Substantia nigra (tissue), 51 donors: ENCODE measurements at places on chromosomes 7 and 10.

- DNase-seq: no peak
These were observed 38.4 kb downstream of the SLC39A12 start for GRCh38 chr10:17989908-17990767.

DNA sequence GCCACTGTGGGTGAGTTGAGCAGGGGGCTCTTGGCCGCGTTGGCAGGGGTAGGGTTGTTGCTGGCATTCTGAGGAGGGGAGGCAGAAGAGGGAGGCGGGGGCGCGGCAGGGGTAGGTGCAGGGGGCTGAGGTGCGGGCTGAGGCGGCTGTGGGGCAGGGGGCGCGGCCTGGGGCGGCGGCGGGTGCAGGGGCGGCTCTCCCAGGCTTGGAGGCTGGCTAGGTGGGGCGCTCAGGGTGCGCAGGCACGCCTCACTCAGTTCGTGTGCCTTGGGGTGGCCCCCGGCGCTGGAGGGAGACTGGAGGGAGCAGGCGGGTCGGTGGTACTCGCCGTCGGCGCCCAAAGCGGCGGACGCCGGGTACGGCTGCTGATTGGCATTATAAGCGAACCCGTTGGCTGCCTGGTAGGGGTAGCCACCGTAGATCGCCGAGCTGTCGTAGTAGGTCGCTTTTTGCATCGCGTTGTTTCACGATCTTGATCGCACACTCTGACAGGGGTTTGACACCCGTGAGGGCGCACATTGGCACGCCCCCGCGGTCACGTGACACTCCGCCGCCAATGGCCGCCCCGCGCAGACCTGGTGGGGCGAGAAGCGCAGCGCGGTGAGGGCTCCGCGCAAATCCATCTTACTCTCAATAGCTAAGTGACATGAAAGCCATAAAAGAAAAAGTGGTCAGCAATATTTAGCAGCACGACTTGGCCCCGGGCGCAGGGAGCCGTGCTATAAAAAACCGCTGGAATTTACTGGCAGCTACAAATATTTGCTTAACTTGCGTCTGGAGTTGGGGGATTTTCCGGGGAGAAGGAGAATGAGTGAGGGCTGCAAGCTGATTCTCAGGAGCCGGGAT is 7.9 kb upstream of the HOXA2 start:
- no peak for DNase-seq

- DNase-seq: no peak
These were observed 101.1 kb downstream of the TPST1 start for GRCh38 chr7:66306243-66306642.

DNA sequence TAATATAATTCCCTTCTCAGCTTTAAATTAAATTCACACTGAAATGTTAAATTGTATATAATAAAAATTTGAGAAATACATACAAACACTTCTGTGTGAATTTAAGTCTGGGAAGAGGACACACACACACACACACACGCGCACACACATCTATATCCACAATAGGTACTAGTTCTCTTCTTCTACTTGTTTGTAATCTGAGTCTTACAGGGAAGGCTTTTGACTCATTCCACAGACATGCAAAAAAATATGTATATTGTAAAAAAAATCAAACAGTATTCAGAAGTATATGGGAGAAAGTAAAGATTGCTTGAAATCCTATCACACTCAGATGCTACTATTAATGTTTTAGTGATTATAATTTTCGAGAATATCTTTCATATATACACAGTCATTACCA is 276.2 kb downstream of the MDFIC start:
- DNase-seq: no peak

DNA sequence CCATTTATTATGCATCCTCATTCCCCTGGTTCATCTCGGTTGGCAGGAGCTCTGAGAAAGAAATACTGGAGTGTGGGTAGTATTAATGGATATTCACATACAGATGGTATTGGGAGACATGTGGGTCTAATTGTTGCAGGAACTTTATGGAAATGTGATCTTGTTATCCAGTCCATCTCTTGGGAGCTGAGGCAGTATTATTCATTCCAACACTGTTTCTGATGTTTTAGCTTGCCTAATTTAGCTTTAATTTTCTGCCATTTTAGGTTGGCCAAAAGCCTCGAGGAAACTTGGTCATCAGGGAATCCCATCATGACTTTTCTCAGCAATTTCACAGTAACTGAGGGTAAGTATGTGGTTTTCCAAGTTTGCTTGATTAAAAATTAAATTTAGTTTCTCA is 125.7 kb downstream of the ABCA13 start:
- DNase-seq: no peak

- DNase-seq: no peak
These were observed 29.5 kb downstream of the BAG3 start for GRCh38 chr10:119680650-119681081.

- no peak for DNase-seq
These were observed 19.8 kb downstream of the TSPAN13 start for GRCh38 chr7:16773326-16773725.
